Activated CD4-positive, alpha-beta T cell treated with anti-CD3 and anti-CD28 coated beads, Interleukin-2, amount 10 ng/mL, durations not matched to agents 24 days and 14 days (primary cell): ENCODE measurements at places on chromosomes 2 and 18.

DNA sequence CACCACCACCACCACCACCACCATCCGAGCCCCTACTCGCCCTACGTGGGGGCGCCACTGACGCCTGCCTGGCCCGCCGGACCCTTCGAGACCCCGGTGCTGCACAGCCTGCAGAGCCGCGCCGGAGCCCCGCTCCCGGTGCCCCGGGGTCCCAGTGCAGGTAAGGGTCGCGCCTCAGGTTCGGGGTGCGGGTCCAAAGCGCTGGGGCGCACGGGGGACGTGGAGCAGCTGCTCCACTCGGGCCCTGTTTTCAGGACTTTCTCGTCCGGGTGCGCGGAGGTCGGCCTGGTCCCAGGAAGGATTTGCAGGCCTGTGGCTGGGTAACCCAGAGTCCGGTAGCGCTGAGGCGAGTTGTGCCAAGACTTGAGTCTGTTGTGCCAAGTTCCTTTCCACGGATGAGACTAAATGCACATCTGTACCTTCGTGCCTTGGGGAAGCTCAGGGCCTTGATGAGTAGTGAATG lies 2.8 kb downstream of the GATA6 start:
- no peak for DNase-seq

DNA sequence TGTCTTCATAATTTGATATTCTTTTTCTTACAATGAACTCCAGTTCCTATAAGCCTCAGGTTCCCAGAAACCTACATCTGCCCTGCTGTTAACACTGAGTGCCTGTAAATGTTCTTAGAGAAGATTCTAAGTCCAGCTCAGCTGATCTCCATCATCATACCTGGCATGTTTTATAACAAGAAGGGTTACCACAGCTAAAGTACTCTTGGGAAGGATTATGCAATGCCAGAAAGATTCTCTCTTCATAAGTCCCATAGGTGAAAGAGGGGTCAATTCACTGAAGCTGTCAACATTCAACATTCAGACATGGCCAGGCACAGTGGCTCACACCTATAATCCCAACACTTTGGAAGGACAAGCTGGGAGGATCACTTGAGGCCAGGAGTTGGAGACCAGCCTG lies 31.3 kb upstream of the PTPN4 start:
- DNase-seq, result no peak

- DNase-seq, result no peak
These were observed 156.9 kb downstream of the UBR3 start for GRCh38 chr2:169984145-169984544.

GRCh38 chr2:63056107-63057050 lies 5.7 kb downstream of the OTX1 start:
- DNase-seq, result peak; percentile 69

DNA sequence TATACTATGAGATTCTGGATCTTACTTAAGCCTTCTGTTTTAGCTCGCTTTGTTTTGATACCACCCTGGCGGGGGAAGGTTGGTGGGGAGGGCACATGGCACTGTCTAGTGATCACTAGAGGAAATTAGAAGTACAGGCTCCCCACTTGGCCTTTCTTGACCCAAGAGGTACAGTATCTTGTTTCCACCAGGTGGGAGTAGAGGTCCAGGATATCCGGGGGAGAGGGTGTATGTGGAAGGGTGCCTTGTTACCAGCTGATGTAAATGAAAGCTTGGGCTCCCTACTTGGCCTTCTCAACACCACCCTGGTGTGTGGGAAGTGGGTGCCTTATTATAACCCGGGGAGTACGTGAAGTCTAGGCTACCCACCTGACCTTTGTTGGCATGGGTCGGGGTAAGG lies 7.5 kb downstream of the GALNT1 start:
- DNase-seq, result no peak

GRCh38 chr2:207750345-207750744 lies 19.4 kb downstream of the FZD5 start:
- no peak for DNase-seq

- no peak for DNase-seq
These were observed 22.2 kb upstream of the SMAD4 start for GRCh38 chr18:51007790-51008139.

DNA sequence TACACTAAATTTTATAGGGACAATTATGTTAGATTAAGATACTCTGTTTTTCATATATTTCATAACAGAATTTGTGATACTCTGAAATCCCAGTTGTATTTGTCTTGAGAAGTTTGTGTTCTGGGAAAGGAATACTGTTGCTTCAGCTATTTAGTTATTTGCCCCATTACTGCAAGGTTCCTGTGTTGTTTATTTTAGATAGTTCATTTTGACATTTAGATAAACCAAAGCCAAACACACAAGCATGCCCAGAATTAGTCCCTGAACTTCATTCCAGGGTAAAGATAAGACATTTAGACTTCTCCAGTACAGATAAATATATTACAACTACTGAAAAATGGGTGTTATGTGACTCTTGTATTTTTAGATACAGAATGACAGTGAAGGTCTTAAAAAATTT lies 74.7 kb downstream of the BMPR2 start:
- no peak for DNase-seq

GRCh38 chr2:199446996-199447576 lies 10.7 kb downstream of the SATB2 start:
- no peak for DNase-seq

- DNase-seq, result peak; percentile 56
These were observed 631 bp downstream of the MORN2 start for GRCh38 chr2:38876407-38876806.

- no peak for DNase-seq
These were observed 200.2 kb downstream of the TPGS2 start for GRCh38 chr18:36628435-36629137.

DNA sequence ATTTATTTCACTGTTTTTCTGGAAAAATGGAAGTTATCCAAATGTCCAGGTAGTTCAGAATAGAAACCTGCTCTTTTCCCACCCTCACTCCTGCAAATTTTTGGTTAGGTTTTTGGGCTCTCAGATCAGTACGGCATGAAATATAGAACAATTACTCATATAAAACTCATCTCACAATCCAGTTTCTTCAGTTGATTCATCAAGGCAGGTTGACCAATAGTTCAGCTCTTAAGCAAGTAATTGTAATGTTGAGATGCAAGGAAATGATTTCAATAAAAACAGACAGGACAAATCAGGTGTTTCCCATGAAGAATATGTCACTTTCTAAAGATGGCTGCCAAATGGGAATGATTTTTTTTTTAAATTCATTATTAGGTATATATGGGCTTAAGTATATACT lies 2.0 kb downstream of the RAB27B start:
- no peak for DNase-seq

- no peak for DNase-seq
These were observed 8.9 kb downstream of the COX5B start for GRCh38 chr2:97654791-97655190.

- DNase-seq, result no peak
These were observed 61.5 kb downstream of the TNS1 start for GRCh38 chr2:217941339-217941738.

- DNase-seq, result no peak
These were observed 7.5 kb downstream of the SUCLG1 start for GRCh38 chr2:84451579-84451978.

GRCh38 chr2:84781942-84782716 lies 98.8 kb downstream of the TRABD2A start:
- peak; percentile 86 for DNase-seq

DNA sequence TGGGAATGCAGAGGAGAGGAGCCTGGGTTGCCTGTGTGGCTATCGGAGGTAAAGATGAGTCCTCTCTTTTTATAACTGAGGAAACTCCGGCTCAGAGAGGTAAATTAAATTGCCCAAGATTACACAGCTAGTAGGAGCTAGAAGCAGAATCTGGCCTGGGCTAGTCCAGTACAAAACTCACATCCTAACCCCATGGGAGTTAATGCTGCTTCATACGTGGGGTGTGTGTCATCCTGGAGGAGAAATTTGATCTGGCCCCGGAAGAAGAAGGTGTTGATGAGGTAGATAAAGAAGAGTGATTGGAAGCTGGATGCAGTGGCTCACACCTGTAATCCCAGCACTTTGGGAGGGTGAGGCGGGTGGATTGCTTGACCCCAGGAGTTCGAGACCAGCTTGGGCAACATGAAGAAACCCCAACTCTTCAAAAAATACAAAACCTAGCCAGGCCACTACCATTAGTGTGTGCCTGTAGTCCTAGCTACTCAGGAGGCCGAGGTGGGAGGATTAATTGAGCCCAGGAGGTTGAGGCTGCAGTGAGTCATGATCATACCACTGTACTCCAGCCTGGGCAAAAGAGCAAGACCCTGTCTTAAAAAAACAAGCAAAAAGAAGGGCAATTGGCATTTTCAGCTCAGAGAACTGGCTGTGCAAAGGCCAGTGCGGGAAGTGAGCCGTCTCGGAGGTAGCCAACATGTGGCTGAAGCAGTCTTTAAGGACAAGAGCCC lies 33.7 kb downstream of the CTIF start:
- no peak for DNase-seq

GRCh38 chr18:54335638-54336173 lies 22.0 kb downstream of the STARD6 start:
- no peak for DNase-seq

- DNase-seq, result no peak
These were observed 247.3 kb upstream of the SP5 start for GRCh38 chr2:170467568-170468422.

- no peak for DNase-seq
These were observed 39.5 kb upstream of the NPAS2 start for GRCh38 chr2:100780203-100781008.

- no peak for DNase-seq
These were observed 919 bp downstream of the SF3B1 start for GRCh38 chr2:197433780-197434438.

DNA sequence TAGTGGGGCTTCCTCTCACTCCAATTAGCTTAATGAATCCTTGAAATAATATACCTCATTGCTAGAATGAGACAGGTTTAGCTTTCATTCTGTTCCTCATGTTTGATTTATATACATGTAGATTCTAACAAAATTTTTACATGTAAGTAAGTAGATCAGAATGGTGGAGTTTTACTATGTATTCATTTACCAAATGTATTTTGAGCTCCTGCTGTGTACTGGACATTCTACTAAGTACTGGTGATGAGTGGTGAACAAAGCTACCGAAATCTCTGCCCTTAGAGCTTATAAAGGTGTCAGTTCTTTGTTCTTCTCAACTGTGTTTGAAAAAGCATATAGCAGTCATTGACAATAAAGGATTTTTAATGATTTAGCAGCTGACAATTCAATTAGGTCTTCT lies 19.7 kb downstream of the MTA3 start:
- DNase-seq, result no peak

- DNase-seq, result no peak
These were observed 3.1 kb upstream of the GATA6 start for GRCh38 chr18:22166069-22166950.

DNA sequence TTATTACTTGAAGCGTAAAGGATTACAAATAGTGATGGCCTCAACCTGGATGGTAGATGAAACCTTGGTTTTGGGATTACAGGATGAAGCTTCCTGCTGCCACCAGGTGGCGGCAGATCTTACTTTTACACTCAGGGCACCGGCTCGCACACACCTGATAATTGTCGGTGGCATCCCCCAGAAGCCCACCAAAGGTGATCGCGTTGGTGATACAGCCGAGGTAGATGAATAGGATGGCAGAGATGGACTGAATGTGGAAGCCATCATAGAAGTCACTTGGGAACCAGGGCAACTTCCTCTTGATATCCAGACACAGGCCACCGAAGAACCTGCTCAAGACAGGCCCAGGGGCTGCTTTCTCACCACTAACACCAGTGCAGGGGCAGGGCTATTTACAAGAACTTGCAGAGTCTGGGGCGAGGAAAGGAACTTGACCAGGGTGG lies 51.8 kb downstream of the MTHFD2 start:
- DNase-seq, result peak; percentile 85

DNA sequence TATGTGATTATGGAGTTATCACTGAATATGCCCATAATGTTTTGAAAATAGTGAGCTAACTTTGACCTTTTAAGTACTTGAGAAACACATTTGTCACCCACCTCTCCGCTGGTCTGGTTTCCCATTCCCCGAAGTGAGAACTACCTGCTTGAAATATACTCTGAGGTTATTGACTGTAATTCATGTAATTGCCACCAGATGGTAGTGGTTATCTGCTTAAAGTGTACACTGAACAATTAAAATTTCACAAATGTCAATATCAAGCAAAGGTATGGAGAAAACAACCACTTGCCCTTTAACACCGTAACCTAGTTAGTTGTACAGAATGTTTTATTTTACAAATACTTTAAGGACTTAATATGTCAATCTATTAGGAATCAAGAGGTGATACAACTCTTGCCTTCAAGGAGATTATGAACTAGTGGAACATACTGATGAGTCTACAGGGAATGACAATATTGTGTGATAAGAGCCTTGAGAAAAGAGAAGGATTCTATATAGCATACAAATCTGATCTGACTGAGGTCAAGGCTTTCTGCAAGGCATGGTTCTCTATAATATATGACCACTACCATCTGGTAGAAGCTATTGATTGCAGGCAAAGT lies 316.8 kb upstream of the KCNH7 start:
- no peak for DNase-seq

DNA sequence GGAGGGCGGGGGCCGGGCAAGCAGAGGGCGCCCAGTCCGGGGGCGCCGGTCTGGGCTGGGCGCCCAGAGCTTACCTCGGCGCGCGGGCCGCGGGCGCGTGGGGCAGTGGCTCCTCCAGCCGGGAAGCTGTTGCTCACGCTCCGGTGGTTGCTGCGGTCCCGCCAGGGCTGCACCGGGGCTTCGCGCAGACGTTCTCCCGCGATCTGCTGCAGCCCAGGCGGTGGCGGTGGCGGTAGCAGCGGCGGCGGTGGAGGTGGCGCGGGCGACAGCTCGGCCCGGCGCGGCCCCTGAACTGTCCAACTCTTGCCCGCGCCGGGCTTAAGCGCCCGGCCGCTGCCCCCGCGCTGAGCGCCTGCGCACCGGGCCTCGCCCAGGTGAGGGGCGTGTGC lies 391 bp downstream of the ZNF385B start:
- no peak for DNase-seq

DNA sequence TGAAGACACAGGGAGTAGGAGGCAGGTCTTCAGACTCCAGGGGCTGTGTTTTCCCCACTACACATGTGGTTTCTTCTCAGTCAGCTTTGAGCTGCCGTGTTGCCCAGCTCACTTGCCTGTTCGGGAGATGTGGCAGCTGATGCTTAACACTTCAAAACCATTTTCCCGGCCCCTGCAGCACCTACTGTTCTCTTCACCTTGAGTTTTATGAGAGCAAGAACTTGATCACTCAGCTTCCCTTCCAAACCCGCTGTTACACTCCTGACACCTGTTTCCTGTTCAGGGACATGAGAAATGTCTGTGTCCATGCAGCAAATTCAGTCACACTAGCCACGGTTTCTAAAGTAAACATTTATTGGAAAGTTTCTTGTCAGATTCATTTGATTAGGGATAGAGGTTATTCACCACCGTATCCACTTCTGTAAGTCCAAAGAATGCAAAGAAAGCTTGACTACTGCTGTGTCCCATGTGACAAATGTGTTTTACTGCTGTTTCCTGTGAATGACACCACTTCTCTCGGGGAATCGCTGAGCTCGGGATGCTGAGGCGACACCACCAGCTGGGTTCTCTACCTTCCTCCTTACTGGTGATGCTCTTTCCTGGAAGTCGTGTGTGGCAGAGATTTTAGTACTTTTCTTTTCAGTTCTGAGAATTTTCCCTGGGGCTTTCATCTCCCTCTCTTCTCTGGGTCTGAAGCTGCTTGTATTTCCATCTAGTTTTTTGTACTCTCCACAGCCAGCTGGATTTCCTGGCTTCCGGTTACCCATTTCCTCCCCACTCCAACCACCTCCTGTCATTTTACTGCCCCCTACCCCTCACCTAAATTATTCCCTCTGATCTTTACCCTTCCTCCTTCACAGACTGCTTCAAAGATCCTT lies 91.7 kb downstream of the KLF7 start:
- DNase-seq, result peak; percentile 84

GRCh38 chr18:6652098-6652497 lies 77.4 kb upstream of the ARHGAP28 start:
- no peak for DNase-seq
